ENCODE measurements at places on chromosomes 7 and 10.

DNA sequence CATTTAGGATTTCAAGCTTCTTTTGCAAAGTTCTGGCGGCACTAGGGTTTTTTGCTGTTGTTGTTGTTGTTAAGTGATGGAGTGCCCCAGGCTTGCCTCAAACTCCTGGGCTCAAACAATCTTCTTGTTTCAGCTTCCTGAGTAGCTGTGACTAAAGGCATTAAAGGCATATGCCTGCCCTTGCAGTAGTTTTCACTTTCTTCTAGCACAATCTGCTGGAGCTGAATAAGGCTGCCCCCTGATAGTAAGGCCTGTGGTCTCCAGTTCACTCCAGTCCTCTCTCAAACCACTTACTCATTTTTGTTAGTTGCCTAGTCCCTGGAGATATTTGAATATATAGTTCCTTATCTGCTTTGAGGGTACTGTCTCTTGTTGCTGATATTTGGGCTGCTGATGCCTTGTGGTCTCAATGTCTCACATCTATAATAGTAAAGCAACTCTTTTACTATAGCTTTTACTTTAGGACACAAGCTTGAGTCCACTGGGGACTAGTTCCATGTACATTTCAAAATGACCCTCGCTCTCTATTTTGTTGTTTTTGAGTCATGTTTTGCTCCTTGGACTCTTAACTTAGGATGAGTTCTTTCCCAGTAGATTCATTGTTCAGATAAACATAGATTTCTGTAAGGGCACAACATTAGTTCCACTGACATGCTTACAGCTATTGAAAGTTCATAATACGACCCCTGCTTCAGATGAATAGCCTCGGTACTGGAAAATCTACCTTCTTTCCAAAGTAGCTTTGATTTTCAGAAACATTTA lies 25.5 kb downstream of the PHF14 start:
- DNase-seq = no peak

- DNase-seq = no peak
These were observed 81.3 kb downstream of the SH2D4B start for GRCh38 chr10:80619036-80619435.

GRCh38 chr7:140618306-140618705 lies 22.3 kb downstream of the DENND2A start:
- DNase-seq = no peak

DNA sequence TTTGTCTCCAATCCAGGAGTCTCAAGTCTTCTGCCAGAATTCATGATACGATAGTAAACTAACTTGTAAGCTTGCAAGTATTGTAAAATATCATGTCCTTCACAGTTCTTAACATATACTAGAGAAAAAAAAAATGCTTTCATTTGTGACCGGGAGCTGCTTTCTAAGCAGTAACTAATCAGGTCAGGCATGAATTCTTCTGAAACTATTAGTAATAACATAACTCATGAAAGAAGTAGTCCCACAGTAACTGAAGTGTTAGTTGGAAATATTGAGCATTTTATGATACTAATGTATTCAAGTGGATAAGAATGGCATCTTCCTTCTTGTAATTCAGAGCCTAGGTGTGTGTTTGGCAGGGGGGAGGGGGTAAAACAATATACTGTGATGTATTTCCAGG lies 665.6 kb downstream of the DNAJB9 start:
- no peak for DNase-seq

GRCh38 chr7:51481421-51481820 lies 164.8 kb upstream of the COBL start:
- no peak for DNase-seq

DNA sequence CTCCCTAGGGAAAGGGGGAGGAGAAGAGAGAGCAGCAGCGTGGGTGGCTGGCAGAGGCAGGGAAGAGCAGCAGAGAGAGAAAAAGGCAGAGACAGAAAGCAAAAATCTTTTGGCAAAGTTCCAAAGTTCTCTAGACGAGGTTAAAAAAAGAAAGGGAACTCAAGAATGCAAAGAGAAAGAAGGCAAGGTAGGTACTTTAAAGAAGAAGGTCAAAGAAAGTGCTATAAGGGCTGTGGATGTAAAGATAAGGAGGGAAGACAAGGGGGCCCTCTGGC lies 20.2 kb upstream of the OPTN start:
- no peak for DNase-seq
